ENCODE measurements at places on chromosomes 2 and 18.

DNA sequence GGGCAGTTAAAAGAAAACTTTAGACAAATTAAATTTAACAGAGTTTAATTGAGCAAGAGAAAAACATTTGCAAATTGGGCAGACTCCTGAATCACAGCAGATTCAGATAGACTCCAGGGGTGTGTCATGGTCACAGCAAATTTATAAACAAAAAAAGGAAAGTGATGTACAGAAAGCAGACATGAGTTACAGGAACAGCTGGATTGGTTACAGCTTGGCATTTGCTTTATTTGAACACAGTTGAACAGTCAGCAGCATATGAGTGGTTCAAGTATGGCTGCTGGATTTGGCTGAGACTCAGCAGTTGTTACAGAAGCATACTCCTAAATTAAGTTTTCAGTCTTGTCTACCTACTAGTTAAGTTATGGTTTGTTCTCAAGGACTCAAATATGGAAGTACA is 82.3 kb upstream of the NYAP2 start:
- no peak overlapping the region for H3K4me3 ChIP-seq
- DNase-seq: no peak
- no peaks in the 10 kb centered on the region for H3K36me3 ChIP-seq
- no peaks in the 10 kb centered on the region for H3K4me1 ChIP-seq
- H3K27ac ChIP-seq: no peak overlapping the region
- no peaks in the 10 kb centered on the region for H3K27me3 ChIP-seq

DNA sequence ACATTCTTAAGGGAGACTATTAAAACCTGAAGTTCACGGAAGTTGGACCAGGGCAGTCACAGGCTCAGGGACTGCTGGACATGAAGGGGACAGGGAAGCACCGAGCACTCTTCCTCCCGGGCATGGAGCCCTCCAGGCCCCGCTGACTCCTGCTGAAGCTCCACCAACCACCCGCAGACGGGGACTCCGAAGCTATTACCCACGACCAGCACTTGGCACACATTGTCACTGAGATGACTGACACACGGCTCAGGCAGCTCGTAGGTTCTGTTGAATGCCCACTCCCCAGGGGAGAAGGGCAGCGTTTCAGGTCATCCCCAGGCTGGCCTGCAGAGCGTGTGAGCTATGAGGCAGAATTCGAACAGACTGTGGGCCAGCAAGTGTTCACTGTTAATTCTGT is 234.8 kb downstream of the NDUFA10 start:
- DNase-seq: no peak
- H3K27me3 ChIP-seq: no peaks in the 10 kb centered on the region
- H3K4me1 ChIP-seq: no peaks in the 10 kb centered on the region
- H3K4me3 ChIP-seq: no peak overlapping the region
- H3K27ac ChIP-seq: no peak overlapping the region

DNA sequence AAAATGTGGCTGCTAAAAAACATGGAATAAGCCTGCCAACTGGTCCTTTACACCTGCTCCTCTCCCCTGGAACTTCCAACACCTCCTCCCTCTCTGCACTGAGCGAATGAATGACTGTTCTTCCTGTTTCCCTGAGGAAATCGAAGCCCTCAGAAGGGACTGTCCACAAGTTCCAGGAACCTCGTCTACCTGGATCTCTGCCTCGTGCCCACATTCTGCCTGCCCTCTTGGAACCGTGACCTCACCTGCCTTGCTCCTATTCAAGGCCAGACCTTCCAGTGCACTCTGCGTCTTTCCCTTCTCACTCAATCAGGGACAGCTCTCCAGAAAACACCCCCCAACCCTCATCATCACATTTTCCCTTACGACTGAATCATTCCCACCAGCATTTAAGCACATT is 4.4 kb upstream of the CAB39 start:
- H3K4me1 ChIP-seq: peaks cover 7% of the 10 kb centered on the region
- no peak overlapping the region for H3K27ac ChIP-seq
- H3K36me3 ChIP-seq: no peaks in the 10 kb centered on the region
- H3K4me3 ChIP-seq: no peak overlapping the region
- no peaks in the 10 kb centered on the region for H3K27me3 ChIP-seq
- DNase-seq: no peak

GRCh38 chr2:37737507-37737906 is 66.1 kb upstream of the CDC42EP3 start:
- H3K36me3 ChIP-seq: no peaks in the 10 kb centered on the region
- H3K4me1 ChIP-seq: no peaks in the 10 kb centered on the region
- no peak overlapping the region for H3K27ac ChIP-seq
- H3K4me3 ChIP-seq: no peak overlapping the region

GRCh38 chr2:153604133-153604532 is 125.6 kb upstream of the RPRM start:
- H3K4me3 ChIP-seq: no peak overlapping the region
- DNase-seq: no peak
- no peaks in the 10 kb centered on the region for H3K27me3 ChIP-seq
- no peaks in the 10 kb centered on the region for H3K36me3 ChIP-seq
- no peaks in the 10 kb centered on the region for H3K4me1 ChIP-seq
- H3K27ac ChIP-seq: no peak overlapping the region

DNA sequence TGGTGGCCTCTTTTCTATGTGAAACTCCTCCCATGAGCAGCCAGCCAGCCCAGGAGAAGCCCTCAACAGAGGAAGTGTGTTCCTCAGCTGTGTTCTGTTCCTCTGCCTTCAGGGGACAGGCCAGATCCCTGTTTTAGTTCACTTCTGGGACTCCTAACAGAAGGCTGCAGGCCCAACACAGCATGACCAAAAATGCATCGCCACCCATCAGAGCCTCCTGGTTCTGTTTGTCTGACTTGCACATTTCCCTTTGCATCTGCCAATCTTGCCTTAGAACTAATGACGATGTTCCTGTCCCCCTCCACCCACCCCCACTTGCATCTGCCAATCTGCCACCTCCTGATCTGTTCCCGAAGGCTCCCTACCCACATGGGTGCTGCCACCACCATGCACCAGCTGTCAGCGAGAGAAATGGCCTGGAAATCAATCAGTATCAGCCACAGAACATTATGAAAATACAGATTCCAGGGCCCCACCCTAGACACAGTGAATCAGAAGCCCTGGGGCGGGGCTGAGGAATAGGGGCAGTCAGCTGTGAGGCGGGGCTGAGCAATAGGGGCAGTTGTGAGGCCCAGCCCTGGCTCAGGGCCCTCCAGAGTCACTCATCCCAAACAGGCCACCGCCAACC is 51.0 kb downstream of the FAM168B start:
- H3K36me3 ChIP-seq: no peaks in the 10 kb centered on the region
- no peak overlapping the region for H3K4me3 ChIP-seq
- no peaks in the 10 kb centered on the region for H3K27me3 ChIP-seq
- no peak for DNase-seq

- no peak for DNase-seq
- no peaks in the 10 kb centered on the region for H3K4me1 ChIP-seq
- H3K4me3 ChIP-seq: no peak overlapping the region
- H3K27me3 ChIP-seq: no peaks in the 10 kb centered on the region
Measured at GRCh38 chr2:59866436-59866835, 687.0 kb downstream of the BCL11A start.

DNA sequence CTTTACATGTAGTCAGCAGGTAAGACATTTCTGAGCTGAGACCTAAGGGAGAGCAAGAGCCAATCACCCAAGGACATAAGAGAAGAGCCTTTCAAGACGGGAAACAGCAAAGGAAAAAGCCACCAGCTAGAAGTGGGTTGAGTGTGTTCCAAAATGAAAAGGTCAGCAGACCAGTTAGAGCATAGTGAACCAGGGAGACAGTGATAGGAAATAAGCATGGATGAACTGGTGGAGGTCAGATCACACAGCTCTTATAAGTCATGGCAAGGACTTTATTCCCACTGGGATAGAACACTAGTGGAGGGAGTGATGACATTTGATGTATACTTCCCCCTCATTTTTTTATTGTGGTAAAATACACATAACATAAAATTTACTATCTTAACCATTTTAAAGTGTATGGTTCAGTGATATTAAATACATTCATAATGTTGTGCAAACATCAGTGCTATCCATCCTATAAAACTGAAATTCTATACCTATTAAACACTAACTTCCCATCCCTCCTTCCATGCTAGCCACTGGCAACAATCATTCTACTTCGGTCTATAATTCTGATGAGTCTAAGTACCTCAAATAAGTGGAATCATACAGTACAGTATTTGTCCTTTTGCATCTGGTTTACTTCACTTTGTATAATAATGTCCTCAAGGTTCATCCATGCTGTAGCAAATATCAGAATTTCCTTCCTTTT is 155.8 kb upstream of the WDSUB1 start:
- no peaks in the 10 kb centered on the region for H3K27me3 ChIP-seq
- no peak overlapping the region for H3K4me3 ChIP-seq
- no peaks in the 10 kb centered on the region for H3K4me1 ChIP-seq
- H3K27ac ChIP-seq: no peak overlapping the region
- no peak for DNase-seq
- H3K36me3 ChIP-seq: peaks cover 15% of the 10 kb centered on the region

DNA sequence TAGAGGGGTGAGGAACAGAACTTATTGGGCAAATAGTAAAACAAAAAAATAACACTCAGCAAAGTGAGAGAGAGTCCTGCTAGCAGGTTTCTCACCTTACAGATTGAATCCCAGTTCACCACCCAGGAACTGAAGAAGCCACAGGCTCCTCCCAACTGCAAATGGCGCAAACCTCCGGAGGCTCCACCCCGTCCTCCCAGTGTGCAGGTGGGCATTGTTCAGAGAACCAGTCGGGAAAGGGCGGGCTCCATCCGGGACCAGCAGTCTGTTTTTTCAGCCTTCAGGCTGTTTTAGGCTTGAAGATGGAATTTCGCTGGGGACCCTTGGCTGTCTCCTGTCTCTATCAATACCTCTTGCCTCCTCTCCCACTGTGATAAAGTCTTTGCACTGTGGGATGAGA is 317.5 kb downstream of the PARD3B start:
- no peaks in the 10 kb centered on the region for H3K4me1 ChIP-seq
- H3K36me3 ChIP-seq: no peaks in the 10 kb centered on the region
- H3K27ac ChIP-seq: no peak overlapping the region
- H3K4me3 ChIP-seq: no peak overlapping the region
- H3K27me3 ChIP-seq: no peaks in the 10 kb centered on the region
- no peak for DNase-seq

DNA sequence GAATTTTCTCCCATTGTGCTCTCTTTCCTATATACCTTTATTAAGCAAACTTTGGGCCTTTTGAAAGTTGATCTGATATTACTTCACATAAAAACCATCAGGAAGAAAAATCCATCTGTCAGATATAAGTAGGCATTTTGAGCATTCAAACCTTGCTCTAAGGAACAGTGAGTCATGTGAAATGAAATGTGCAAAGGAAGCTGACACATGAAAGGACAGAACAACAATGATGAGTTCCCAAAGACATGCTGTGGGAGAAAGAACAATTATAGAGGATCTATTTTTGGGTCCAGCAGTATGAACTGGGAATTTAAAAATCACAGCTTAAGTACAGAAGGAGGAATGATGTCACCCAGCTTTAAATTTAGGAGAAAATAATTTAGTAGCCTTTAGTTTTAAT is 18.1 kb downstream of the CALCRL start:
- no peak for DNase-seq
- no peaks in the 10 kb centered on the region for H3K27me3 ChIP-seq
- H3K36me3 ChIP-seq: no peaks in the 10 kb centered on the region
- no peaks in the 10 kb centered on the region for H3K4me1 ChIP-seq
- H3K27ac ChIP-seq: no peak overlapping the region
- no peak overlapping the region for H3K4me3 ChIP-seq
